Urinary bladder (tissue), 4 donors: ENCODE measurements at places on chromosomes 1 and 21.

GRCh38 chr1:151199873-151200581 lies 1.7 kb downstream of the PIP5K1A start:
- no peak for DNase-seq

DNA sequence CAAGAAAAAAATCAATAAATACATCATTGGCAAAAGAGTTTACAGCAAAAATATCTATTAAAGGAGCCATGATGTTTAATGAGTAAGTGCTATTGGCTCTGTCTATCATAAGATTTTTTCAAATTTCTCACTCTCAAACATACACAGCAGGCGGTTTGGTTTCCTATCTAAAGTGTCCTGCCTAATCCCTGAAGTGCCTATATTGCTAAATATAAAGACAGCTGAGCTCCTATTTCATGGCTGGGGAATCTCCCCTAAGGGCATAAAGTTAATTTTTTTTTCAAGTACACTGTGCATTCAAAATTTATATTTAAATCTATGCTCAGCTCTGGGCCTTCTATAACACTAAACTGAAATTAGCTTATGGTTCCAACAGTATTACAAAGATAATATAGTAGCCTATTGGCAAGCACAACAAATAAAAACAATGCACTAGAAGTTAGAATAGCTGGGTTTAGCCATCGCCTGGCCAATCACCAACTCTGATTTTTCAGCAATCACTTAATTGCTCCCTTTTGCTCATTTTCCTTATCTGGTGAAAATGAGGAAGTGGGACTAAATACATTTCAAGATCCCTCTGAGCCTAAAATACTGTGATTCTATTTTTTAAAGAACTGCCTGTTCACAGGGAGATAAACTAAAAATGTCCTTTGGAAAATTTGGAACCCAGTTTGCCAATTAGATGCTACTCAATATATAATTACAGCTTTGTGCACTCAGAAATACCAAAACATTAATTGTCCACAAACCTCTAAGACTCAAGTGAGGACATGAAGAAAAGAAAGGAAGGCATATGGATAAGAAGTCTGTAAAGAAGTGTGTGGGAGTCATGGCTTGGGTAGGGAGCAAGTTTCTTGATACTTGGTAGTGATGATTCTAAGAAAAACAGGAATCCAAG lies 62.5 kb downstream of the WDR64 start:
- DNase-seq, result no peak

DNA sequence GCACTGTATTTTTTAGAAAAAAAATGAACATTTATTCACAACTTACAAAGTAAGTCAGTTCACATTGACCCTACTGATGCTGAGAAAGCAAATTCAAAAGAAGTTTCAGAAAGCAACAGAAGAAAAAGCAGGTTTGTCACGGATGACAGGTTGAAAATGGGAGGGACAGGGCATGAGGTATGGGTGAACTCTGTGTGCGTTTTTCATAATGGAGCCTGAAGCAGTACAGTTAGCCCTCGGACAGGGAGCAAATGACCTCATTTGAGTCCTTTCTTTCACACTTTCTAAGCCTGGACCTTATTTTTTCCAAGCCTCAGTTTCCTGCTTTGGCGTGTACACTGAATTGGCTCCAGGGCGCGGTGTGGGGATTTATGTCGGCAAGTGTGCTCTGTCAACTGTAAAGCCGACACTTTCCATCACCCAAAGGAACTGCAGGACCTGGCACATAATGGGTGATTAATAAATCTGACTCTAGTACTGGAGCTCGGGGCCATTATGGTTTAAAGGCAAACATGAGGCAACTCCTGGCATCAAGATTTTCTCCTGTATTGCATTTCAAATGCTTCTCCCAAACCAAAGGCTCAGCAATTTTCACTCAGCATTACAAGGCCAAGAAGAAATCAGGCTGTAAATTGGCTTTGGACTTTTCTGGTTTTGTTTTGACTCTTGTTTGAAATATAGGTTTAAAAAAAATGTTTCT lies 345.5 kb upstream of the DUSP10 start:
- no peak for DNase-seq

DNA sequence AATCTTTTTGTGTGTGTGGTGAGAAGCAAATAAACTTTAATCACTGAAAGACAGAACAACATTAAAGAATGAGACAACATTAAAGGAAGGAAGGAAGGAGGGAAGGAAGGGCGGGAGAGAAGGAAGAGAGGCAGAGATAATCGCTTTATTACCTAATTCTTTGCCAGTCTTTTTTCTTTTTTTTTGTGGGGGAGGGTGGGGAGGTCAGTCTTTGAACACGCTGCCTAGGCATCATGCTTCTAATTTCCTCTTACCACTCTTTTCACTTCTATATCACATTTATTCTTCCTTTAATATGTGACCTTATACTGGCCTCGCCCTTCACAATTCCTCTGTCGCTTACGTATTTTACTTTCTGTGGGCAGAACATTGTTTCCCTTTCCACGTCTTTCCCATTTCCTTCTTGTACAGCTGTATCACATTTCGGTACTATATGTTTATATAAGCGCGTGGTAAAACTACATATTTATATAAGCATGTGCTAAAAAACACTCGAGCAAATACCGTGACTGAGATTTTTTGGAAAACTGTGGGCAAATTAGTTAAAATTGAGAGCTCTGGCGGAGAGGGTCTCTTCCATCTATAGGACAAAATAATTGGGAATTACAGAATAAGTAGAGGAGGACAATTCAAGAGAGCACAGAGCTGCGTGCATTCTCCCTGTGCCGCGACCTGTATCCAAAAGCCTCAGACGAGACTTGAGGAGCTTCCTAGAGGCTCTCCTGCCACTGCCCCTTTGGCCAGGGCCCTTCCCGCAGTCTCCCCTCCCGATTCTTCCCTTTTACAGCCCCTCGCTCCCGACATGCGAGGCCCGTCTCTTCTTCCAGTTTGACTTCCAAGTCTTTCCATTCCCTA lies 823 bp upstream of the PRKAA2 start:
- DNase-seq, result no peak

DNA sequence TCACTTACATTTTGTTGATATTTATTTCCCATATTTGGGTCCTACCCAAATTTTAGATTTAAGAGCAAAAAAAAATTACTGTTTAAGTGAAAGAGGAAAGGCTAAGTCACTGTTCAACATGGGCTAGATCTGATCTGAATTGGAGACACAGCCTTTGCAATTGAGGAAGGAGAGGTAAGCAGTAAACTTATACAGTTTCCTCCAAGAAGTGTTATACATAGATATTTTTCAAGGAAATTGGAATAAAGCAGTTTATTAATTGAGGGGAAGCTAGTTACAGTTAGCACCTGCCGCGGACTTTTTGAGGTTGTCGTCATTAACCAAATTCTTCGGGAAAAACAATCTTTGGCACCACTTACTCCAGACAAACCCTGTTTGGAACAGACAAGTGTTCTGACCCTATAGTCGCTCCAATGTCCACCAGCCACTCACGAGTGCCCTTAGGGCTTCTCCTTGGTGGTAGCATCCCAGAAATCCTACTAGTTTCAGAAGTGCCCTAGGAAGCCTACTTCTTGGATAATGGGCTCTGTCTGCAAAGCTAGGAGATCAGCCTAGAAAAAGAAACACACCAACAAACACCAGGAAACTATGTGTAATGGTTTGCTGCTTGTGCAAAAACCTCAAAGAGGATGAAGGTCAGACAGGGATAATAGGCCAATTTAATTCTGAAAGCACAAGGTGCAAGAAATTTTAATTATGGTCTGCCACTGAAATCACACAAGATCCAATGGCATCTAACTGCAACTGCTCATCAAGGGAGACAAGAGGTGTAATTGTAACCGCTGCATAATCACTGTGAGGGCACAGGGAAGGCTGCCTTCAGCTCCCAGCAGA lies 2.5 kb downstream of the WLS start:
- no peak for DNase-seq

DNA sequence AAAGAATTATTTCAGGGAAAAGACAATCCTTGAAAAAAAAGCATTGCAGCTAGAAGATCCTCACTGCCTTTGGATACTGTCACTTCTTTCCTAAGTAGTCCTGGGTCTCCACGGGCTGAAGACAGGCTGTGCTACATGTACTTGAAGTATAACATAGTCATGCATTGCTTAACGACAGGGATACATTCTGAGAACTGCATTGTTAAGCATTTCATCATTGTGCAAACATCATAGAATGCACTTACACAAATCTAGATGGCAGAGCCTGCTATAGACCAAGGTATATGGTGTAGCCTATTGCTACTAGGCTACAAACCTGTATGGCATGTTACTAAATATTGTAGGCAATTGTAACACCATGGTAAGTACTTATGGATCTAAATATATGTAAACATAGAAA lies 54.0 kb downstream of the KIAA0040 start:
- DNase-seq, result no peak

DNA sequence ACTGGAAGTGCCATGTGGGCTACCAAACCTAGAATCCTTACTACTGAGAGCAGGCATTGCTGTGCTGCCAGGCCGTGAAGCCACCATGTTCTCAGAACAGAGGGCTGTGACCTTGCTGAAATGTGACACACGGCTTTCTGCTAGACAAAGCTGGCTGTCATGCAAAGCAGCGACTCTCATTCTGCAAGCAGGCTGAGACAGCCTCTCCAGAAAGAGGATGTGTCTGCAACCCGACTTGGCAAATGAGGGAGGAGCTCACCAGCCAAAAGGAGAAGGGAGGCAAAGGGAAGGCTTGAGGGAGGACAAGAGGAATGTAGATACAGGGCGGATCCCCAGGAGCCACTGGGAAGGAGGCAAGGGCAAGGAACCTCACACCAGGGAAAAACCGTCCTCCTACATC lies 85.7 kb upstream of the KRTAP19-8 start:
- no peak for DNase-seq

- DNase-seq, result no peak
Observed at GRCh38 chr1:201285846-201286245, 2.5 kb downstream of the PKP1 start.

DNA sequence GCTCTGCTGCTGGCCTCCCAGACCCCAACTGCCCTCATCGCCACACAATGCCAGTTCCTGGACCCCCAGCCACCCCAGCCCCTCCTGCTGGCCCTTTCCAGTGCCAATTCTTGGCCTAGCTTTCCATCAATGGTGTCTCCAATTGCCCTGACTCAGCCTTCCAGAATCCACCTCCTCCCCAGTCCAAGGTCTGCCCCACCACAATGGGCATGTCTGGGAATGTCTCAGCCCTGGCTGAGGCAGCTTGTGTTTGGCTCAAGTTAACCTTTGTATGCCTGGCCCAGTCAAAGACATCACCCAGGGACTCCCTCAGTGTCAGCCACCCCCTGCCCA lies 16.4 kb downstream of the ALDH4A1 start:
- DNase-seq, result no peak

DNA sequence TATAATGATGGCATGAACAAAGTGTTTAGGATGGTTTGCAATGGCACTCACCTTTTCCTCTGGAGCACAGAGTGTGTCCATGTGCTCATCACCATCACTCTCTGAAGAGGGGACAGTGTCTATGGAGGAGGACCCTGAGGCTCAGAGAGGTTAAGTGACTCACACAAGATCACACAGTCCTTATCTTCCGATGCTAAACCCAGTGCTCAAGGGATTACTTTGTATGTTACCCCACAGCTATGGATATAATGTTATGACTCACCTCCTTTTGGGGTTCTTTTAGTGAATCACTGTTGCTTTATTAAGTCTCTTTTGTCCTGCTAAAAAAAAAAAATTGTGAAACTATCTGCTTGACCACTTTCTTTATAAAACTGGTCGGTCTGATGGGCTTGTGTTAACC lies 67.6 kb downstream of the TENT5C start:
- no peak for DNase-seq

GRCh38 chr1:11858968-11859871 lies 475 bp upstream of the NPPB start:
- no peak for DNase-seq

GRCh38 chr1:107760065-107760464 lies 204.9 kb downstream of the VAV3 start:
- DNase-seq, result no peak

- DNase-seq, result no peak
Observed at GRCh38 chr1:45051005-45051772, 39.1 kb downstream of the UROD start.

GRCh38 chr1:101431956-101432510 lies 195.2 kb downstream of the S1PR1 start:
- no peak for DNase-seq

- DNase-seq, result no peak
Observed at GRCh38 chr21:42565886-42566523, 52.4 kb downstream of the SLC37A1 start.

- DNase-seq, result no peak
Observed at GRCh38 chr1:5142389-5142788, 488.0 kb downstream of the AJAP1 start.
